ENCODE measurements at places on chromosomes 1 and 21.

- no peak for DNase-seq
Observed at GRCh38 chr1:97904534-97904933, 16.3 kb downstream of the DPYD start.

GRCh38 chr1:48761411-48761810 lies 15.3 kb downstream of the BEND5 start:
- no peak for DNase-seq

DNA sequence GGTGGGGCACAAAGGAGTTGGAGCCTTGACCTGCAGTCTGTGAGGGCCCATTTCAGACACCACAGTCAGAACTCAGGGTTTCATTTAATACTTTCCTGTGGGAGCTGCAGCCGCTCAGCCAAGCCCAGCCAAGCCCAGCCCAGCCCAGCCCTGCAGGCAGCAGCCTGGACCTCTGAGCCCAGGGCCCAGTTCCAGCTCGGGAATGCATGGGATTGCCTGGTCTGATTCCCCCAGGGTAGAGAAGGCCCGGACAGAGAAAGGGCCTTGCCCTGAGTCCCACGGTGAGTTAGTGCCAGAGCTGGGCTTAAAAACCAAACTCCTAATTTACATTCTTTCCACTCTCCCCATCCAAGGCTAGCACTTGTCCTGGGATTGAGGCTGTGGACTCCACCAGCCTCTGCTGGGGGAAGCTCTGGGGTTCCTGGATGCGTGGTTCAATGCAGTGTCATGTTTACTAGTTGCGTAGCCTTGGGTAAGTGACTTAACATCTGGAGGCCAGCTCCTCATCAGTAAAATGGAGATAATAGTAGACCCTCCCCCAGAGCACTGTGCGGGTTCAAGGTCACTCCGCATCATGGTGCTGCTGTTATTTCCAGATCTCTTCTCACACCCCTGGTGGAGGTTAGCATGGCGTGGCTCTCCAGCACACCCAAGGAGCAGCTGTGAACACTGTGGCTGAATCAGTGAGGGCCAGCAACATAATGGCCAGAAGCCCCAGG lies 29.2 kb upstream of the PKP1 start:
- no peak for DNase-seq

GRCh38 chr21:15264084-15264665 lies 199.4 kb upstream of the NRIP1 start:
- DNase-seq, result no peak

GRCh38 chr1:79663916-79664315 lies 657.4 kb upstream of the ADGRL4 start:
- DNase-seq, result no peak
